Left hindlimb (tissue), 1 donor: ENCODE measurements at places on chromosomes 2 and 18.

DNA sequence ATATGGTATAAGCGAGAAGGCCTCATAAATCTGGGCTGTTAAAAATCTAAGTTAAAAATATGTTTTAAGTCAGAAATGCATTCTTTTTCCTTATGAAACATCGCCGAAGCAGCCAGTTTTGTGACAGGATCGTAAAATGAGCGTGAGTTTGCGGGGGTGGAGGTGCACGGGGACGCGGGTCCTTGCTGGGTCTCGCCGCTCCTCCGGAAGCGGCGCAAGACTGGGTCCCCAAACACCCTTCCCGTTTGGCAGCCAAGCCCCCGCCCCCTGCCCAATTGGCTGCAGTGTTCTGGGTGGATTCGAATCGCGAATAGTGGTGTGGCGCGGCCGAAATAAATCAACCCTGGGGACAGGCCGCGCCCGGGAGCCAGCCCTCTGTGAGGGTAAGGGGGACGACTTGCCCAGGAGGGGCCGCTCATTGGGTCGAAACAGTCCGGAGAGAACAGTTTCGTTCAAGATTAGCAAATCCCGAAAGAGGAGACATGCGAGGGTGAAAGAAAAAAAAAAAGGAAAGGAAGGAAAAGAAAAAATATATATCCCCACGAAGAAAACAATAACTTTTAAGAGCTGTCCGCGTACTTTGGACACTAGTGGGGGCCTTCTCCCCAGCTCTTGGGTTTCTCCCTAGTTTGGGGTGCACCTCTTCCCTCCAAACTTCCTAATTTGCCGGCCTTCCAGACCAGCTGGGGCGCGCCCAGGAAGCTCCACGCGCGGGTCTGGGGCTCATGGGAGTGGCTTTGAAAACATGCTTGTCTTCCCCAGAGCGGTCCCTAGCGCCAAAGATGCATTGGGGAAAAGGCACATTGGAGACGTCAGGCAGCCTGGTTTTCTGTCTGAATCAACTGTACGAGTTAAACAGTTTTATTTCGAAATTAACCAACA, 3.1 kb upstream of the GATA6 start:
- no peak for DNase-seq

DNA sequence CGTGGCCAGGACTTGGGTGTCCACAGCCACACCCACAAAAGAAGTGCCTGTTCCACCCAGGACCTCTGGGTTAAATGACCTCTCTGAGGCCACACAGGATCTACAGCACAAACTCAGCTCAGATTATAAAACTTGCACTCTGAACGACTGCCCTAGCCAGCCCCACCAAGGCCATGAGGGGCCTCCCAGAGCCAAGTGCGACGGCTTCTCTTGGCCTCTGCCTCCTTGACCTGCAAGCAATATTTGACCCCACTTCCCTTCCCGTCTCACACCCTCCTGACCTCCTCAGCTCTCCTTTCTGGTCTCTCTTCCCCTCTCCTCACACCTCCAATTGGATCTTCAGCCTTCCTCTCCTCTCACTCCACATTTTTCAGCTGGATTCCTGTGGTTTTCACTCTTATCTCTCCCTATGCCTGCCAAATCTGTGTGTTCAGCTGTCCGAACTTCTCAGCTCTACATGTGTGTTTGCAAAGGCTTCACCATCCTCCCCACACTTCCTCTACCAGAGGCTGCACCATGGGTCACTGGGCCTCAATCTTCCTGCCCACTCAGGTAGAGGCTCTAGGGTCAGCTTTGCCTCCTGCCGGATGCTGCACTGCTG, 25.3 kb upstream of the STEAP3 start:
- DNase-seq: no peak

DNA sequence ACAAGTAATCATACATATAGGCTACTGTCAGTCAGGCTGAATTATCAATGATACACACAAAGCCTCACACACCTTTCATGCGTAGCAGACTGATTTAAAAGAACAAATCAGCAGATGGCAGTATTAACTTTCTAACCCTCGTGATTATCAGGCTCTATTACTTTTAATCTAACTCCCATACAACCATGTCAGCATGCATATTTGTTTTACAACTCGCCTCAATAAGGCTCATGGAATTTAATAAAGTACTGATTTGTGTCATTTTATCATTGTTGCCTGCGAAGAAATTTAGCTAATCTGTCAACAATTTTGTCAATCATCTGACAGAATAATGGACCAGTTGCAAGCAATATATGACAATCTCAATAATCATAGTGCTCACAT, 82.8 kb downstream of the SLC25A12 start:
- DNase-seq: no peak

DNA sequence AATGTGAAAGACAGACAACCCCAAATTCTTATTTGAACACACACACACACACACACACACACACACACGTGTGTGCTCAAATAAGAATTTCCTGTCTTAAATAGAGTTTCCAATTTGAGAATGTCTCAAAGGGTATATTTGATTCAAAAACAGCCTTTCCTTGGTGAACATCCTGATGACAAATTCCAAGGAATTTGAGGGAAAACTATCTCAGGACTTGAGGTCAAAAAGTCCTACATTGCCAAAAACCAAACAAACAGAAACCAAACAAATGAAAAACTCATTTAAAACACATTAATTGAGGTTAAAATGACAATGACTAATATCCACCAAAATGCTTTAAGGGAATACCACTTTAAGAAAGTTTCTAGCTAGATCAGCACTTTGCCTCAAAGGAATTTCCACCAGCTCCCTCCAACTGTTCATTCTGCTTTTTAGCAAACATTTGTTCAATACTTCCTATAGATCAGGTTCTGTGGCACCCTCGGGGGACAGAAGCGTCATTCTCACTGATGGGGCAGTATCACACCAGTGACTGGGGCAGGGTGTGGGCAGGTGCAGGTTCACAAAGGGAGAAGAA, 232.1 kb upstream of the TRIB2 start:
- DNase-seq: no peak

GRCh38 chr18:77857678-77858655, 608.3 kb downstream of the GALR1 start:
- DNase-seq: peak; percentile 57

DNA sequence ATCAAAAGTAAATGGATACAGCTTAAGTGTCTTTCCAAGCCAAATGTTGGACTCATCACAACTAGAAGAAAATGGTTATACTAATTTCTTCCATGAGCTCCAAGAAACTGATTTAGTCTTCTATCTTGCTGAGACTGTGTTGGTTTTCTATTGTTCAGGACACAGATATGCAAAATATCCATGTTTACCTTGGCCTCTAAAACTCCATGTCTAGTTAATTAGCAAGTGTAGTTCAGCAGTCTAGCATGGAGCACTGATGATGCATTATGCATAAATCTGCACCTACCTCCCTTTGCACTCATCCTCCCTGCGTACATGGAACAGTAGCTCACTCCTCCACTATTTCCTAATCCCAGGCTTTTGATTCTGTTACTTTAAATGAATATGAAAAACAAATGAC, 731.4 kb upstream of the CHAC2 start:
- DNase-seq: no peak

DNA sequence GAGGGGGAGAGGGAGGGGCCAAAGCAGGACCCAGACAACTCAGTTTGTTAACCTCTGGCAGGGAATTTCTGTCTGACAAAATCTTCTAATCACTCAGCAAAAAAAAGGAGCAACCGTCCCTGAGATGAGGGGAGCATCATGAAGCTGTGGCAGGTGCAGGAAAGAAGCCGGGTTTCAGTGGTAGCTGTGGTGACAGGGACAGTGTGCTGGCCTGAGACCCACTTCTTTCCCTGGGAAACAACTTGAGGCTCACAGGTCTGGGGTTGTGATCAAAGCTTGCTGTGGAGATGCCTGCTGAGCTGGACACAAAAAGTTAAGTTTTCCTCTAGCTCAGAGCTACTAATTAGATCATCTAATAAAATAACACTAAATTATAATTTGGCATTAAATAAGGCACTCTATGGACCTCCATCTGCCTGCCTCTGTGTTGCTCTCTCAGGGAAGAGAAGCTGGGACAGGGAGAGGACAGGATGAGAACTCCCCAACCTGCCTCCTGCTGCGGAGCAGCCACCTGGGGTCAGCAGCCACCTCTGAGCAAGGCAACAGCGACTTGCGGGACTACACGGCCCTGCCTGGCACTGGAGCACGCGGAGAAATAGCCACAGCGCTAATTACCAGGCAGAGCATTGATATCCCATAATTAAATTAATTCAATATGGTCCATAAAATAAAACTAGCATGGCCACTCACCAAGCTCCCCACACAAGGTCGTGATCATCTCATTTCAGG, 104.6 kb upstream of the TEX51 start:
- no peak for DNase-seq

DNA sequence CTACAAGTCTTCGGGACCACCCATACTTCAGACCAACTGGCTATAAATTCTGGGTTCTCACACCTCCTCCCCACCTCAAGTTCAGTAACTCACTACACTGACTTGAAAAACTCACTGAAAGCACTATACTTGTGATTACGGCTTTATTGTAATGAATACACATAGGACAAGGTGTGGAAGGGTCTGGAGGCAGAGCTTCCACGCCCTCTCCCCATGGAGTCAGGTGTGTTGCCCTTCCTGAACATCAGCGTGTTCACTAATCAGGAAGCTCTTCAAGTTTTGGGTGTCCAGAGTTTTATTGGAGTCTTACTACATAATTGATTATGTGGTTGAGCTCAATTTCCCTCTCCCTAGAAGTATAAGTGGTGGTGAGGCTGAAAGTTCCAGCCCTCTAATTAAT, 27.5 kb downstream of the NBEAL1 start:
- DNase-seq: no peak

DNA sequence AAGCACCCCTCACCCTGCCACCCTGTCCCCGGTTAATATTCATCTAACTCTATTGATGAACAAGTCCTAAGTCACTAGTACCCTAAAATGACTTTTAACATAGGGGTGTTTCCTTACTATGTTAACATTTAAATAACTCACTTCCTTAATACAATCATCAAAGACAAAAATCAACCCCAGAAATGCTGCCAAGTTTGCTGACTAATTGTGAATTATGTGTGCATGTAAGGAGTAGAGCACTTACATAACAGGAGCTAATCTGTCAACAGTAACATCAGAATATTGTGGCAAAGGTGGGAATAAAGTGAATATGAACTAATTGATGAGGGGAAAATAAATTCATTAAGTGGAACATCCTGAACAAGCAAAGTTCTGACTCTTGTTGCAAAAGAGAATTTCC, 81.4 kb upstream of the ERBB4 start:
- DNase-seq: no peak

DNA sequence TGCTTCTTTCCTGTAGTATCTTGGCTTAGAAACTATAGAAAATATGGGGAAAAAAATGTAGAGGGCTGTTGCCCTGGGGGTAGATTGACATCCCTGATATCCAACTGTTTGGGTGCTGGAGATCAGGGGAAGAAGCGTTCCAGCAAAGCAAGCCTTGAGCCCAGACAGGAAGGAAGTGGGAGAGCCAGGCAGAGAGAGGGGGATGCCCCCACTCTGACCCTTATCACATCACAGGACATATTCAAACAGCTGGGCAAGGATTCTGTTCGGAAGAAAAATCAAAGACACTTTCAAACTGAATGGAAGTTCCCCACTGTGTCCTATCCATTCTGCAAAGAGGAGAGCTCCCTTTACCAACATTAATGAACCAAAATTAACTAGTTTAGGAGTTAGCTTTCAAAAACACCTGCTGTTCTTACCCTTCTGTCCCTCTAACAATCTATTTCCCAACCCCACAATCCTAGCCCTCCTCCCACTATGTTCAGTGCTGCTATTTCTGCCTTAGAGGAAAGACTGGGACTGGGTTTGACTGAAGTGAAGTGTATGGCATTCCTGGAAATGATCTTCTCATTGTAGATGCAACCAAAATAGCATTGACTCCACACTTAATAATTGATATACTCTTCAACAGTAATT, 16.9 kb upstream of the KCNG3 start:
- no peak for DNase-seq

- no peak for DNase-seq
Observed at GRCh38 chr2:199092419-199092818, 365.3 kb downstream of the SATB2 start.

GRCh38 chr18:55997151-55997561, 409.2 kb upstream of the TCF4 start:
- peak; percentile 45 for DNase-seq

- no peak for DNase-seq
Observed at GRCh38 chr2:176747506-176747905, 465.1 kb upstream of the HNRNPA3 start.

- DNase-seq: no peak
Observed at GRCh38 chr2:184769023-184769422, 170.7 kb downstream of the ZNF804A start.

DNA sequence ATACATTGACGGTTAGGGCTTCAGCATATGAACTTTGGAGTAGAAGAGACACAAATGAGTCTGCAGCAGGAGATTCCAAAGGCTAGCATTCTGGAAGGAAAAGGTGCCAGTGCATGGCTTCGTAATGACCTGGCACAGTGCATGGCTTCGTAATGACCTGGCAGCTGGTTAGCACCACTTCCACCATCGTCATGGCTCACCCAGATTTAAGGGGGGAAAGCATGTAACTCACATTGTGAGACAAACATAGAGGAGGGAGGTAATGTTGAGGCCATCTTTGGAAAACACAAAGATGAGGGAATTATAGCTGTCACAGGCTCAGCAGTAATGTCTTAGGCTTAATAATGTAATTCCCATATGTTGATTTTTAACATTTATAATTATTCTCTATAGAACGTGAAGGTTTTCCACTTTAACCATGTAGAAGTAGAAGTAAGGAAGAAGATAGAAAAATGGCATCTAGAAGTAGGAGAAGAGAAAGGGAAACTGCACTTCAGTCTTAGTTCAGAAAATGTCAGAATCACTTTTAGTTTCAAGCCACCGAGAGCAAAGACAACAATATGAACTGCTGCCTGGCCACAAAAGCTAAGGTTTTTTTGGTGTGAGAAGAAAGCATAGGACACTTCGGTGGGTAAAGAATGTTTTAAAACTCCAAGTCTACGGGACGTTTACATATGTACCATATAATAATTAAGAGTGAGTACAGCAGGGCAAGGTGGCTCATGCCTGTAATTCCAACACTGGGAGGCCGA, 6.8 kb upstream of the STK25 start:
- DNase-seq: no peak

DNA sequence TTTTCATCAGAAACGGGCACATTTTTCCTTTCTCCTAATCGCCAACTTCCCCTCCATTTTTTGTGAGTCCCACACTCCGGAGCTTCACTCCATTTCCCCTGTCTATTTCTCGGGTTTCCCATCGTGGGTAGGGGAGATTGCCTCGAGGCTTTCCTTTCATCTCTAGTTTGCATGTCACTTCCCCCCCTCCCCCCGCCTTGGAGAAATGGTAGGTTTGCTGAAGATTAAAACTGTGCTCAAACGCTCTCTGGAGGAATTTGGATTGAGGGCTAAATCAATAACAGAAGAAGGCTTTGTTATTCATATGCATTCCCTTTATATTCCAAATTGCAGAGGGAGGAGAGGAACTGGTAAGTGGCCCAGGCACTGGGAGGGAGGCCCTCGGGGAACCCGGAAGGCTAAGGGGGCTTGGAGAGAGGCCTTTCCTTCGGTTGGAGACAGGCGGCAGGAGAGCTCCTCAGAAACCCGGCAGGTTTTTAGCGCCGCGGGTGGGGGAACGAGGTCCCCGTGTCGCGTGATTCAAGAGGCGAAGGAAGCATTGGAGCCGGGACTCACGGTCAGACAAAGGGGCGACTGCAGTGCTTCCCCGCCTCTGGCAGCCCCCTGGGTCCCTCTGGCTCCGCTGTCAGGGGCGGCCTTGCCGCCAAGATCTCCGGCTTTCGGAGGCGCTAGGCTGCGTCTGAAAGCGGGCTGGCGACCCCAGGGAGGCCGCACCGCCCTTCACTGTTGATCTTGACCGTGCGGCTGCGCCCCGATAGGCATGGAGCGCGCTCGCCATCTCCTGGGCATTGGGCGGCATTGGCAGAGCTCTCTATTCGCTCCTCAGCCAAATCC, 2.4 kb upstream of the HOXD12 start:
- peak; percentile 75 for DNase-seq
